ENCODE measurements at places on chromosomes 5 and 9.
A peak's percentile ranks its signal among the peaks of the same experiment; 100 is the strongest.

- no peak for DNase-seq
These were observed 384.8 kb upstream of the MEF2C start for GRCh38 chr5:89267788-89268187.

DNA sequence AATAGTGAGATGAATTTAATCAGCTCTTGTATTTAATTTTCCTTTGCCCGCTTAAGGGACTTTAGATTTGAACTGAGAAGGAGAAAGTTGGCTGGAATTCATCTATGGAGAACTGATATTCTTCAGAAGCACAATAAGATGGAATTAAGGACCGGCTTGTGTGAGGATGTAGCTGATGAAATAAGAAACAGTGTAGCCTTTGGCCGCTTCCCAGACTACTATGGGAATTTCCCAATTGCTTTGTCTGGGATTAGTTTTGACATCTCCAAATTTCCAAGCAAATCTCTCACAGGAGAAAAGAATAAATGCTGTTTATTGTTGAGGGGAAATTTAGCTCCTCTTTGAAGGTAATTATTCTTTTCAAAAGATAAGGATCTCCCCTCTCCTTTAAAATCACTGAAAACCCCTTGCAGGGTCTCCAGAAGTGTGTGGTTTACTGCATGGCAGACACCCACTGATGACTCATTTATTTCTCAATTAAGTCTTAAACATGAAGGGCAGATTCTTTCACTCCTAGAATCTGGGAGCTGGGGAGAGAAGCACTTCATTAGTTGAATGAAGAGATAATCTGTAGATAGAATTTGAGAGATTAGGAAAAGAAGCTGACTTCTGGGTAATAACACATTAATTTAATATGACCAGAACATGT, 606.5 kb upstream of the ADAMTS16 start:
- no peak for DNase-seq

GRCh38 chr9:35882996-35883395, 12.8 kb upstream of the OR13J1 start:
- no peak for DNase-seq

GRCh38 chr9:125341566-125341965, 79.9 kb downstream of the GAPVD1 start:
- DNase-seq = no peak

DNA sequence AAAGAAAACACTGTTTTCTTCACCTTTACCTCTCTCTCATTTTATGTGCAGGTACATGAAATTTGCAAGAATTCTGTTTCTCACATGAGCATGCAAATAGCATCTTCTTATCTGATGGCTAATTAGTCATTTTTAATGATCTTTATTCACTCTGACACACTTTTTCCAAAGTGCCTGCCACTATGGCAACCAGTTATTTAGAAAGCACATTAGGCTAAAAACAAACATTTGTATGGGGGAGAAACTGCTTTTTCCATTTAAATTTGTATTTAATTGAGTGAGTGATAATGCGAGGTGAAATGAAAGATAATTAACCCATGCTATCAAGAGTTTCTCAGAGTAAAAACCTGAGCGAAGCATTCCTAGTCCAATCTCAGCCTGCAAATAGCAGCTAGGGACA, 365.0 kb downstream of the MAT2B start:
- DNase-seq = no peak

DNA sequence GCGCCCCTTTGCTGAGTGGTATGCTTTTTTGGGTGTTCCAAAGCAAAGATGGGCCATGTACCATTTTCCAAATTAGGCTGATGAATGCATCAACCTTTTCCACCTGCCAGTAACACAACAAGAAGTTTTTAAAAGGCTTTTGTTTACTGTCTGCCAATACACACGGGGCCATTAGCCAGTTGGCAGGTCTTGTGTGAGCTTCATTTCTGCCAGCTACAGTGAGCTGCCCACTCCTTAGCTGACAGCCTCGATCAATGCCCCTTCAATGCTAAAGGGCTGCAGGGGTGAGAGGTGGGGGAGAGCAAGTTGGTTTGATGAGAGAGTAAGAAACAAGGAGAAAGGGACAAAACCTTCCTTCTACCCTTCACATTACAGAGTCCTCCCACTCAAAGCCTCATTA, 128.7 kb downstream of the C5orf15 start:
- no peak for DNase-seq

- no peak for DNase-seq
These were observed 393.1 kb downstream of the BRINP1 start for GRCh38 chr9:118976160-118976559.

- no peak for DNase-seq
These were observed 175.0 kb downstream of the SSBP2 start for GRCh38 chr5:81575924-81576323.

DNA sequence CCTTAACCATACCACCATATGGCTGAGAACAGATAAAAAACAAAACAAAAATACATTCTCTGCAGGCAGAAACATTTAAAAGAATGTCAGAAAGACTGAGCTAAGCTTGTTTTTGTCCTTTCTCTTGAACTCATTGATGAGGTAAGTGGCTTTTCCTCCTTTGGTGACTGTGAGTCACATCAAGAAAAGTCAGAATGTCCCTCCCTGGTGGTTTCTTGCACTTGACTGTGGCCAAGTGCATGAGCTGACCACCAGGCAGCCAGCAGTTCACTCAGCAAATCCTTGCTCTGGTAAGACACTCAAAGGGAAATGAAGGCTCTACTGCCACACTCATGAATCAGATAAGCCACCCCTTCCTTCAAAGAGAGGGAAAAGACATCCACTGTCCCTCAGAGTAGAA, 970.9 kb downstream of the TAF11L14 start:
- no peak for DNase-seq

DNA sequence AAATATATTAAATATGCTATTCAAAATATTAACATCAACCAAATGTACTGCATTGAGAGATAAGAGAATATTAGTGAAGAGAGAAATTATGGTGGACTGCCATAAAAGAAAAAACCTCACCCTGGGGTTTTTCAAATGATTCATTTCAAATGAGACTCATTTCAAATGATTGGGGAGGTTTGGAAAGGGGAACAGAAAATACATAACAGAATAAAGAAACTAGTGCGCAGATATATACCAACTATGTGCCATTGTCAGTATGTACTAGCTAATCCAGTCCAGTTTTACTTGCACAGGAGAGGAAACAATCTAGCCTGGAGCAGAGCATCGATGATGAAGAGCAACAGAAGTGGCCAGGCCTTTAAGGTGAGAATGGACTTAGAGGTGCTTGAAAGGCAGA, 651.6 kb upstream of the RORB start:
- no peak for DNase-seq

DNA sequence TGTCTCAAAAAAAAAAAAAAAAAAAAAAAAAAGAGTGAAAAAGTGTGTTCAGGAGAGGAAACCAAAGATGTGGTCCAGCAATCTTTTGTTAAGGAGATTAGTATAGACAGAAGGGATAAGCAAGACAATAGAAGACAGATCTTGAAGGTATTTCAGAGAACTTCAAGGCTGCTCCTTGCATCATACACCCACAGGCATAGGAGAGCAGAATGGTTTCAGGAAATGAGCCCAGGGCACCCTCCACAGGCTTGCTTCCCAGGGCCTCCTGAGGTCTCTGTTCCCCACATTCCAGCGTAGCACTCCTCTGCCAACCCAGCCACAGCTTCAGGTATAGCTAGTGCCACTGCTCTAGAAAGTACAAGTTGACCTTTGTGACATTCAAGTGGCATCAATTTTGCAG, 65.8 kb downstream of the FSTL4 start:
- DNase-seq = no peak

DNA sequence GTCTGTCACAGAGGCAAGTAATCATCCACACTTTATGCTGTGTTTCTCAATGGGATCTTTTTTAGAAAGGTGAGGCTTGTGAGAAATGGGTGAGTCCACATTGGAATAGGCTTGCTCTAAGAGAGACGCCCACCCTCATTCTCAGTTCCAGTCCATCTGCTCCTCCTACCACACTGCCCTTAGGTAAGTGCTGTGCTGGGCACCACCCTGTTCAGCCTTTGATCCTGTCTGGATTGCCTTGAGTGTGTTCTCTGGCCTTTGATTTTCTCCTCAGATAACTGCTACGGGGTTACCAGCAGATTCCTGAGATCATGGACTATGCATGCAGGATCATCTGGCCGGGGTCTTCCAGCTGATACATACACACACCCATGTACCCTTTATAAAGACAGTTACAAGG, 328.6 kb downstream of the KDM4C start:
- no peak for DNase-seq

DNA sequence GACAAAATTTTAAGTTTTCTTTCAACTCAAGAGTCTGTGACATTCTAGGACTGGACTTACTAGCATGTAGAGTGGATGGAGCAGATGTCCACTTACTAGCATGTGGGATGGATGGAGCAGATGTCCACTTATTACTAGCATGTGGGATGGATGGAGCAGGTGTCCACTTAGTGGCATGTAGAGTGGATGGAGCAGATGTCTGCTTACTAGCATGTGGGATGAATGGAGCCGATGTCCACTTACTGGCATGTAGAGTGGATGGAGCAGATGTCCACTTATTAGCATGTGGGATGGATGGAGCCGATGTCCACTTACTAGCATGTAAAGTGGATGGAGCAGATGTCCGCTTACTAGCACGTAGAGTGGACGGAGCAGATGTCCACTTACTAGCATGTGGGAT, 2.4 kb downstream of the SLC36A1 start:
- DNase-seq = no peak

DNA sequence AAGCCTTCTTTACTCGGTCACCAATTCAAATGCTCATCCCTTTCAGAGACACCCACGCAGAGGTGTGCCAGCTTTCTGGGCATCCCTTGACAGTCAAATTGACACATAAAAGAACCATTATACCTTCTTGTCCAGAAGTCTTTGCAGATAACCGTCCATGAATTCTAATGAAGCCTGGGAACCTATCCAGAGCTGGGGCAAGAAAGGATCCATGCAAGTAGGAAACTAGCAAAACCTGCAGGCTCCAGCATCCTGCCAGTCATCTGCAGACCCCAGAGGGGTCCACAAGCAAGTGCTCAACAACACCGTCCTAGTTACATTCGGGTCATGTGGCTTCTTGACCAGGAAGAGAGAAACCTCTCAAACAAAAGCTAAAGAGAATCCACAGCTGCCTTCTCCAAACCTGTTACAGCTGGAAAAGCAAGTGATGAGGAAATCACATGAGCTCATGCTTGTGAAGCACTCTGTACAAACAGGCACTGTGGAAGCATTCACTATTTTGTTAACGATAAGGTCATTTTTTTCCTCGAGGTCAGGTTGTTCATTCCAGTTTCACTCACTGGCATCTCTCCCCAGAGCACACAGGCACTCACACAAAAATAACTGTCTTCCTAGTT, 80.2 kb upstream of the DMRT1 start:
- no peak for DNase-seq

DNA sequence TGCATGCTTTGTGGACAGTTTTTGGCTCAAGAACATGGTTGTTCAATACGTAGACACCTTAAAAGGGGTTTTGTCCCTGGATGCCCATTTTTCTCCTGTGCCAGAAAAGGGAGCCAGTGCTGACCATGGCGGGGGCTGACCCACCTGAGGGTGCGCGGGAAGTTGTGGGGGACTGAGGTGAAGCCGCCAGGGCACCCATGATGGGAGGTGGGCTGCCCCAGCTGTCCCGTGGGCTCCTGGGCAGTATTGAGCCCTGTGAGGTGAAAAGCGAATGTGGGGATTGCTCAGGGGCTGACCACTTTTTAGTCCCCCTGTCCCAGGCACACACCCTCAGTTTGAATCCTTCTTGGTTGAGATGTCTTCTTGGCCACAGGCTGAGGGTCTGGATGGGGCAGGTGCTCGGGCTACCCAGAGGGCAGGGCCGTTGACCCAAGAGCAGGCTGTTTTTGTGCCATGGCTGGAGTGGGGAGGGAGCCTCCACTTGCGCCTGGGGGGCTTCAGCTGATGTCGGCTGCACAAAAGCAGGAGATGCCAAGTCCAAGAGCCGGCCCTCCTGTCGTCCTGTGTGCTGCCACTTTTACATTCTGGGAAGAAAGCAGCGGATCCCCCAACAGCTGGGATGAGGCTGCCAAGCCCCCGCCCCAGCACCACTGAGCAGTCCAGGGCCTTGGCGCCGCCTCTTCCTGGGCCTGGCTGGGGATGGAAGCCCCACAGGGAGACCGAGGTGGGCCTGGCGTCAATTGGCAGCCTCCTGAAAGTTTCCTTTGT, 120.1 kb downstream of the WNK2 start:
- no peak for DNase-seq

GRCh38 chr5:76174101-76174500, 90.9 kb downstream of the SV2C start:
- DNase-seq = no peak

GRCh38 chr9:737400-738120, 103.9 kb upstream of the DMRT1 start:
- DNase-seq = no peak

DNA sequence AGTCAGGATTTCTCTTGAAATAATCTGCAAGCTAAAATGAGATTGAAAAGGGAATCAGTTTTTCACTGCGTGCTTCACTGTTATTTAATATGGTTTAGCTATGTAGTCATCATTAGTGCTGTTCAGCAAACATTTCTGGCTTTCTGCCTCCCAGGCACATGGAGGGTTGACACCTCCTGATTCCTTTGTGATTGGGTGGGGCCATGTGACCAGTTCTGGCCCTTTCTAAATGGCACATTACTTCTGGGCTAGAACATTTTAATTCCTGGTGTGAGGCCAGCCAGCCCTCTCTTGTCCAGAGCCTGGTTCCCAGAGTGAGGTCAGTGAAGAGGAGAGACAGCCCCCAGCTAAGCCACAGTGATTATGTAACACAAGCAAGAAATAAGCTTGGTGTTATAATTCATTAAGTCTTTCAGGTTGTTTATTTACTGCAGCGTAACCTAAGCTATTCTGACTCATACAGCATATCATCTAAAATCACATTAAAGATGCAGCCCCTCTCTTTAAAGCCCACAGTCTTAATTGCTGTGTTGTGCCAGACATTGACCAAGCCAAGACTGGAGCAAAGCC, 17.4 kb upstream of the ARSI start:
- peak; percentile 56 for DNase-seq

DNA sequence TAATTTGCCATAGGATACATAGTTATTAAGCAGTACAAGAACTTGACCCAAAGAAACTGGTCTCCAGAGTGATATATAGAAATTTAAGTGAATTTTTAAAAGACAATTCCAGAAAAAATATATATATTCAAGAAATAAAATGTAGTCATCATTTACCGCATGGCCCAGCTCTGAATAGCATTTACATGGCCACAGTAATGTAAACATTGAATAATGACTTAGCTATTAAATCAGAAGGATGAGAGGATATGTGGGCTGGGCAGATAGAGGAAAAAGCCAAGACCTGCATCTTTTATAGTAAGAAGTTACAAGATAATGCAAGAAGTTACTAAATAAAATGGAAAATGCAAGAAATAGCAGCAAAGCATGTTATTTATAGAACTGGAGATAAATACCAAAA, 405.2 kb upstream of the WWC1 start:
- no peak for DNase-seq

DNA sequence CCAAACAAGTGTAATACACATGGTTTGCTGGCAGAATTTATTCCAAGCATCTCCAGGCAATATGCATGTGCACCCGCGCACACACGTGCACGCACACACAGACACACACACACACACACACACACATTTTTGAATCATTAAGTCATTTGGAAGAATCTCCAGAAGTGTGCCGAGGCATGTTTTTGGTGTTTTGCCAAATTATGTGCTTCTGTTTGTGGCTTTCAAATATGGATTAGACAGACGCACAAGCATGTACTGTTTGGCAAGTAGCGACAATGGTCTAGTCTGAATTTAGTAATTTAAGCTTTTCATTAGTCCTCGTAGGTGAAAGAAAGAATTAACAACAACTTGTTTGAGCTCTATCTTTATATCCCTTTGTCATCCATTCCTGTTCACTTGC, 36.7 kb downstream of the NFIB start:
- DNase-seq = no peak

- no peak for DNase-seq
These were observed 441.5 kb downstream of the ENC1 start for GRCh38 chr5:74199005-74199404.

- DNase-seq = no peak
These were observed 110.0 kb downstream of the COL5A1 start for GRCh38 chr9:134751622-134752021.

Measured in HFF-Myc (cell line).